ENCODE measurements at places on chromosomes 2 and 18.
A peak's percentile ranks its signal among the peaks of the same experiment; 100 is the strongest.

GRCh38 chr18:2985628-2986027 lies 27.3 kb downstream of the LPIN2 start:
- DNase-seq: no peak

DNA sequence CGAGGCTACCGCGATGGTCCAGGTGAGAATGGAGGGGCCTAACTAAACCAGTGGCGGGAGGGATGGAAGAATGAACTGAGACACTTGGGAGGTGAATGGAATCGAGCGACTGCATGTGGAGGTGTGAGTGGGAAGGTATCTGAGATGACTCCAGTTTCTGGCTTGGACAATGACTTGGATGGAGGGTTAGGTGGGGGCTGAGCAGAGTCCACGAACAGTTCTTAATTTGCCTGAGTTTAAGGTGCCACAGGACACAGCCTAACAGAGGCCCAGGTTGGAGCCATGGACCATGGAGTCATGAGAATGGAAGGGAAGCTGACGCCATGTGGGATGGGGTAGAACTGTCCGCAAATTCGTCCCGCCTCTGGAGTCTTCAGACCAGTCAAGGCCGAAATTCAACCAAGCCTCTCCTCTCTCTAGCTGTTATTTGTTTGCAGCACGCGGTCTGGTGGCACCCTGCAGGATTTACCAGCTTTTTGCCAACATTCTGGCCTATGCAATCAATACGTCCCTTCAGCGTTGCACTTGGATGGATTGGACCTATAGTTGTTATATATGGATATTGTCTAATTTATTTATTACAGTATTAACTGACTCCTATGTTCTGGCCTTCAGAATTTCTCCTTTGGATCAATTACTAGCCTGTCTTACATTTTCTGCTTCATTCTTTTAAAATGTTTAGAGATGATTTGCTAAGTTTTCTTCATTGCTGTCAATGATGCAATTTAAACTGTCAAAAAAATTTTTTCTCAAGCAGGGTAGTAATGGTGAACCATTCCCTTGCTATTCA lies 940 bp upstream of the BOLA3 start:
- DNase-seq: no peak

DNA sequence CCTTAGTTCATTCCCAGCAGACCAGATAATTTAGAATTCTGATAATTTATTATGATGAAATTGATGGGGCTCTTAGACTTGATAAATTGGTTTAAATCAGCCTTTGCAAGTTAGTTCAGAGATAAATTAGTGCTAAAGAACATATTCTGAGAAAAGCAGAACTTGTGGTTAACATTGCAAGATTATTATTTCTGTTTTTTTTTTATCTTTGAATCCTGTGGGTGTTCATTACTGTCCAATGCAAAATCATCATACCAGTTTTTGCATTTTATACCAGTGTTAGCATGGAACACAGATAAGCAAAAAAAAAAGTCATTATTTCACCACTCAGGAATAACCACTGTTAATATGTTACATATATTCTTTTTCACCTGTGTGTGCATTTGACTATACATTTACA lies 9.1 kb downstream of the SEPTIN2 start:
- DNase-seq: no peak

- DNase-seq: no peak
Measured at GRCh38 chr2:85439025-85439472, 20.5 kb downstream of the SH2D6 start.

DNA sequence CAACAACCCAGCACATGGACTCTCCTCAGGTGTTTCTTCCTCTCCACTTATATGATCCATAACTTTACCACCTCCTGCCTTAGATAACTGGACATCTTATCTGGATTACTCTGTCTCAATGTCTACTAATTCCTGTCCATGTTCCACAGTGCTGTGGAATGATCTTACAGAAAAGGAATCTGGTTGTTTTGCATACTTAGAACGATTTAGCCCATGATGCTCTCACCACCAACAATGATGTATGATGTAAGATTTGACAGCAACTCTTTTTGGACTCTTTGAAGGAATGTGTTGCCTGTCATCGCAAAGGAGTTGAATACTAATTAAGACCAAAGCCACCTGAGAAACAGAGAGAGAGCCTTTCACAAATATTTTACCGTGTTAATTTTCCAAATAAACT lies 37.7 kb upstream of the SYT4 start:
- DNase-seq: no peak

DNA sequence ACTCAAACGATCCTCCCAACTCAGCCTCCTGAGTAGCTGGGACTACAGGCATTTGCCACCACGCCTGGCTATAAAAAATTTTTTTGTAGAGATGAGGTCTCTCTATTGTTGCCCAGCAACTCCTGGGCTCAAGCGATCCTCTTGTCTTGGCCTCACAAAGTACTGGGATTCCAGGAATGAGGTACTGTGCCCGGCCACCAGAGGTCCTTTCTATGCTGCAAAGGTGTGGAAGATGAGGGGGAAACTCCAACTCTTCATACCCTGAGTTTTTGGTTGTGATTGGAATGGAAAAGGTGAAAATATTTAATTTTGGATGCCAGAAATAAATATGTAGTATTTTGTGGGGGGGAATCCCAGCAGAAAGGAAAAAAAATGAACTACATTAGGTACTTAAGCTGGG lies 36.0 kb downstream of the MRPL33 start:
- DNase-seq: no peak

DNA sequence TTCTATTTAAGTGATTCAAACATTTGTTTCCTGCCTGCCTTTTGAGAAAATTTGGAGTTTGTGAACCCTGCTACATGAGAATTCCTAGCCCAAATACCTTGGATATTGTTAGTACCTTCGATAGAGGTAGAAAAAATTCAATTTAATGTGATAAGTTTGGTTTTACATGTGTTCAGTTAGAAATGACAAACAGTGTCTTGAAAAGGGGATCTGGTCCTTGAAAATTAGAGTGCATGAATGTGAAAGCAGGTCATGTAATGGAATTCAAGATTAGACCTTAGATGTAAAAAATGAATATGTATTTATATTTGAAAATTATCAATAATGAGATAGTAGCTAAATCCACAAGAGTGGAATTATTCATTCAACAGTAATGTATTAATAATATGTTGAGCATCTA lies 70.5 kb downstream of the PIK3C3 start:
- no peak for DNase-seq

DNA sequence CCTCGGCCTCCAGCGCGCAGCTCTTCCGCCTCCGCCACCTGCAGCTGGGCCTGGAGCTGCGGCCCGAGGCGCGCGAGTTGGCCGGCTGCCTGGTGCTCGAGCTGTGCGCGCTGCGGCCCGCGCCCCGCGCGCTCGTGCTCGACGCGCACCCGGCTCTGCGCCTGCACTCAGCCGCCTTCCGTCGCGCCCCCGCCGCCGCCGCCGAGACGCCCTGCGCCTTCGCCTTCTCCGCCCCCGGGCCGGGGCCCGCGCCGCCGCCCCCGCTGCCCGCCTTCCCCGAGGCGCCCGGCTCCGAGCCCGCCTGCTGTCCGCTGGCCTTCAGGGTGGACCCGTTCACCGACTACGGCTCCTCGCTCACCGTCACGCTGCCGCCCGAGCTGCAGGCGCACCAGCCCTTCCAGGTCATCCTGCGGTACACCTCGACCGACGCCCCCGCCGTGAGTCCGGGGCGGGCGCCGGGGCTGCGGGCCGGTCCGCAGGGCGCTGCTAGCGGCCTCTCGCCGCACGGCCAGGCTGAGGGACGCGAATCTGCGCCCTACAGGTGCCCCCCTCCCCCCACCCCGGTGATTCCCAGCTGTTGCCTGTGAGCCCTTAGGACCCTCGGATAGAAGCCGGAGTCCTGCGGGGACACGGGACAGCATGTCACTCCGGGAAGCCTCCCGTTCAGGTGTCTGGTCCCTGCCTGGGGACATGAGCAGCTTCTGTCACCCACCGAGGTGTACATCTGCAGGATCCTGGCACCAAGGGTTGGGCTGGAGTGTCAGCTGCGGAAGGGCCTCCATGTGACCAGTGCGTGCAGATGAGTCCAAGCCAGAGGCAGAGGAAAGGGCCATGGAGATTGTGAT lies 616 bp downstream of the RNPEPL1 start:
- DNase-seq: peak; percentile 54

GRCh38 chr2:69221960-69222751 lies 164.9 kb downstream of the GFPT1 start:
- no peak for DNase-seq

DNA sequence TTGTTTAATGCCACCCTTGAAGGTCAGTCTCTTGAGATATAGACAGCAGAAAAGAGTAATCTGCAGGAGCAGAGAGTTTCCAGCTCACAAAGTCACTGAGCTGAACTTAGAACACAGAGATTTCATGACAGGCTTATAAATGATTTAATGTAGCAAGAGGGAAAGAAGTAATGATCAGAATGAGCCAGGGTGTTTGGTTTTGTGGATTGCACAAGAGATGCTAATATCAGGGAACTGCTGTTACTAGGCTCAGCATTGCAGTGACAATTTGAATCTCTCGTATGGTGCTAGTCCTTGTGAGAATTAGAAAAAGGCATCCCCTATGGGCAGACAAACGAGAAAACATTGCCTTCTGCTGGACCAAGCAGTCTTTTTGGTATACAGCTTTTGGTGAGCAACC lies 61.7 kb upstream of the ITGB6 start:
- no peak for DNase-seq

DNA sequence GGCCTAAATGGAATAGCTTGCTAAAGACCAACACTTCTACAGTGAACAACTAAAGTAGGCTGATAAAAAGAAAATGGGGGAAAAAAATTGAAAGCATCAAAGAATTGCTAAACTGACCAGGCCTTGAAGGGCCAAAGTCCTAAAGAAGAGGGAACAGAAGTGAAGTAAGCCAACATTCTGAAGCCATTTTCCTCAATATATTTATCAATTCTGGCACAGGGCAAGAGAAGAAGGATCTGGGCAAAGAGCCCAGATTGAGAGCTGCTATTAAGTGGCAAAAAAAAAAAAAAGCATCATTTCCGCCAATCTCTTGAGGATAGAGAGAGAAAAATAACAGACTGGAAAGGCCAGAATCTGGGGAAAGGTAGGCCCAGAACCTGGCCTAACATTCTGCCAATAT lies 25.7 kb downstream of the FANCL start:
- no peak for DNase-seq

DNA sequence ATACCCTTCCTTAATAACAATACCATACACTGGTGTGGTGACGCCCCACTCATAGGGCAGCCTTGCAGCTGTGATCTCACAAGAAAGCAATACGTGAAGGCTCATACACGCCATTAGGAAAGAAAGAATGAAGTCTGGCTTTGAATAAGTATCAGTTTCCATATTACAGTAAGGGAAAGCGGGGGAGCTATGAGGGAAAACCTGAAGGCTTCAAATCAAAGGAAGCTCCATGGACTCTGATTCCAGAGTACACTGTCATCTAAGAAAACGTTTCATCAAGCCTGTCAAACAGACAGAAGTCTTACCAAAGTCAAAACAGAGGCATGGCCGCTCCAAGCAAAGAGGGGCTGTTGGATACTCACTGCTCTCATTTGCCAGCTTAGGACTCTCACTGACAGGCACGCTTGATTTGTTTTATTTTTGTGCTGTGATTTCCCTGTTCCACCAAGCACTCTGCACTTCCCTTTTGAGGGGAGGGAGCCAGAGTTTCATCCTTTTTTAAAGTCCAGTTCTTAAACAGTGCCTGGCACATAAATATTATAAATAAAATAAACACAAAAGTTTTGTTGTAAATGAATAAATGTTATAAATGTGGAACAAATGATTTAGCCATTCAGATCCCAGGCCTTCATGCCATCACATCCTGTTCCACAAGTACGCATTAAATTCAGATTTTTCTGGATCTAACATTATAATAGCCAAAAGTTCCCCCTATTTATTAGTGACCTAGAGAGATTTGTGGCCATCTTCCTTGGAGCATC lies 221.2 kb downstream of the PIEZO2 start:
- DNase-seq: peak; percentile 10

- no peak for DNase-seq
Measured at GRCh38 chr18:35118641-35119040, 77.4 kb downstream of the MAPRE2 start.

- no peak for DNase-seq
Measured at GRCh38 chr2:187575751-187576067, 21.5 kb upstream of the TFPI start.

DNA sequence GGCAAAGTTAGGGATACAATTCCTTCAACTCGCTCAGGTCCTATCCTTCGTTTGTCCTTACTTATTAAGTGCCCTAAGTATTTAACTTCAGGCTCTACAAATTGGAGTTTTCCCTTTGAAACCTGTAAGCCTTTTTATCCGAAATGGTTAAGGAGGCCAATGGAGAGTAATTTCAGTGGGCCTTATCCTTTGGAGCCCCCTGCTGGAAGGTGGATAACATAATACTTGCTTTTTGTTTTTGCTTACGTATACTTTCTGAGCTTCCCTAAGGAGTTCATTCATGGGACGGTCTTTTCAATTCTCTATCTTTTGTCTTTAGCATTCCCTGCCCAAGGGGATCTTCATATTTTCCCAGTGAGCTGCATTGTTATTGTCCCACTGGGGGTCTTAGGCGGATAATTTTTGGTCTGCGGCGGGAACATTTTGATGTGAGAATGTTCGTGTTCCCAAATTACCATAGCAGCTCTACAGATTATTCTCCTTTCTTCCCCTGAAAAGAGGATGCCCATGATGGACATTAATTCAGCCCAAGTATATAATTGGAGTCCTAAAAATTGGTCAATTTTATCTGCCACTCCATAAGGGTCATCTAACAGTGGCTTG lies 34.4 kb upstream of the TRAPPC8 start:
- no peak for DNase-seq

DNA sequence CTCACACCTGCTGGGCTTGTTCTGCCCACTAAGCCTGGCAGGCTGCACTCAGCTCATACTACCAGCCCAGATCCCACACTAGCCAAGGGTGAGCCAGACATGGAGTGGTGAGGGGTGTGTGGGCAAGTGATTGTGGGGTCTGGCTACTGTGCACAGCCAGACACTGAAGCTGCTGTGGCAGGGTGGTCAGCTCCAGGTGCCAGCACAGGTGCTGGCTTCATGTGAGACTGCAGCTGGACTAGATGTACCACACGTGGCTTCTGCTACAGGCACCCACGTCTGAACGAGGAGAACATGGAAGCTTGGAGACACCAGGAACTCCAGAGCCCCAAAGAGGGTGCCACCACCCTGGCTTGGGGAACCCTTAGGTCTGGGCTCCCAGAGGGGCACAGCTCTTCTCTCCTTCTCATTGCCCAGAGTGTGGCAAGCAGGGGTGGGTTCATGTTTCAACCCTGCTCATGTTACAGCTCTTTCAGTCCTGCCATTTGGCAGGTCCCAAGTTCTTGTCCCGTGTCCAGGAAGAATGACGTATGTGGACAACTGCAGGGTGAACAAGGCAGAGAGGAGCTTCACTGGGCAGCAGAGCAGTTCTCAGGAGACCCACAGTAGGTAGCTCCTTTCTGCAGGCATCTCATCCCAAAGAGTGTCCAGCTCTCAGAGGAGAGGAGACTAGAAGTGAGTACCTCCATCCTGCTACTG lies 1624.2 kb upstream of the TMEFF2 start:
- DNase-seq: no peak
